ENCODE measurements at places on chromosomes 6 and 20. TPM values are rescaled to one million over a fixed set of nuclear protein-coding genes. Genes with fewer than 3 reads are reported as not detected.

The LY6G6C gene
- polyA plus RNA-seq, result not detected

The CST5 gene
- not detected for polyA plus RNA-seq

The SMLR1 gene
- not detected for polyA plus RNA-seq

The SLC22A23 gene
- 0.60 TPM for polyA plus RNA-seq

The C6orf163 gene
- 2.4 TPM for polyA plus RNA-seq

The FAM209B gene
- polyA plus RNA-seq, result 0.99 TPM

The COX7A2 gene
- polyA plus RNA-seq, result 3,025 TPM

The IPCEF1 gene
- polyA plus RNA-seq, result 0.80 TPM

The LZTS3 gene
- 1.3 TPM for polyA plus RNA-seq

The HEY2 gene
- polyA plus RNA-seq, result 0.77 TPM

The HLA-DRB1 gene
- polyA plus RNA-seq, result not detected

The COL11A2 gene
- 0.67 TPM for polyA plus RNA-seq

The OPRL1 gene
- not detected for polyA plus RNA-seq

The JPH2 gene
- polyA plus RNA-seq, result not detected

The BRPF3 gene
- polyA plus RNA-seq, result 5.0 TPM

The TBX18 gene
- polyA plus RNA-seq, result not detected

The RUNX2 gene
- 1.8 TPM for polyA plus RNA-seq

The SLC13A3 gene
- polyA plus RNA-seq, result 0.78 TPM

The CLPSL1 gene
- not detected for polyA plus RNA-seq

The CTCFL gene
- polyA plus RNA-seq, result 0.63 TPM

Measured in Purkinje cell (primary cell).